Non-pigmented ciliary epithelial cell (primary cell): ENCODE measurements at places on chromosomes 3 and 15.

DNA sequence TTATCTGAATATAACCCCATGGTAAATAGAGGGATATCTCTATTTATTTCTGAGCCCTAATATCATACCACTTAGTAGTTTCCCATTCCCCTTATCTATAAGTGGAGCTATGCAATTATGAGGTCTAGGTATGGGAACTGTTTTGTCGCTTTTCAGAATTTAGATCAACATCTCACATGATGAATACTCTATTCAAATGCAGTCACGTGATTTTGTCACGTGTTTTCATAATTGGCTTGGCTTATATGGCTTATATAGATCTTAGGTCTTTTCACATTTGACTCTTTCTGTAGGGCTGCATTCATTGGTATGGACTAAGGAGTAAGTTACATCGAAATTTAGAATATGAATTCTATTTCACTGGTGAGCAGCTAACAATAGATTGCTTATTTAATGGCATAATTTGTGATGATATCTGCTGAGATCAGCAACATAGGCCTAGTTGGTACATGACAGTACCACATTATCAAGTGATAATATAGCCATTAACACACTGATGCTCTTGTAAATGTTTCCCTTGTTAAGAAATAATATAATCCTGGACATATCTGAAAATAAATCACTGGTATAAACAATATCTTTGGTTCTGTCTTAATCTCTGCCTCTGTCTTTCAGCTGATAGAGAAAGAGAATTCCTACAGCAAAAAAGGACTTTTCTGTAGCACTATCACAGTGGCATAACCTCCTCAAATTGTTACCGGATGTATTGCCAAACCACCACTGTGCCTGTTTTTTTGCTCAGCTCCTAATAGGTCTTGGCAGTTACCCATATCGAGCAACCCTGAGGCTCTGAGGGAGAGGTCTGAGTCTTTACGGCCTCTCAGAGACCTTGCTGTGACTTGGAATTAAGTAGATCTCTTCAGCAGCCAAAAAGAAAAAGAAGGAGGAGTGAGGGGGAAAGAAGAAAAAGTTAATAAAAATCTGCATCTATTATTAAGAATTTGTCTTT lies 357.1 kb downstream of the ZPLD1 start:
- DNase-seq: no peak

DNA sequence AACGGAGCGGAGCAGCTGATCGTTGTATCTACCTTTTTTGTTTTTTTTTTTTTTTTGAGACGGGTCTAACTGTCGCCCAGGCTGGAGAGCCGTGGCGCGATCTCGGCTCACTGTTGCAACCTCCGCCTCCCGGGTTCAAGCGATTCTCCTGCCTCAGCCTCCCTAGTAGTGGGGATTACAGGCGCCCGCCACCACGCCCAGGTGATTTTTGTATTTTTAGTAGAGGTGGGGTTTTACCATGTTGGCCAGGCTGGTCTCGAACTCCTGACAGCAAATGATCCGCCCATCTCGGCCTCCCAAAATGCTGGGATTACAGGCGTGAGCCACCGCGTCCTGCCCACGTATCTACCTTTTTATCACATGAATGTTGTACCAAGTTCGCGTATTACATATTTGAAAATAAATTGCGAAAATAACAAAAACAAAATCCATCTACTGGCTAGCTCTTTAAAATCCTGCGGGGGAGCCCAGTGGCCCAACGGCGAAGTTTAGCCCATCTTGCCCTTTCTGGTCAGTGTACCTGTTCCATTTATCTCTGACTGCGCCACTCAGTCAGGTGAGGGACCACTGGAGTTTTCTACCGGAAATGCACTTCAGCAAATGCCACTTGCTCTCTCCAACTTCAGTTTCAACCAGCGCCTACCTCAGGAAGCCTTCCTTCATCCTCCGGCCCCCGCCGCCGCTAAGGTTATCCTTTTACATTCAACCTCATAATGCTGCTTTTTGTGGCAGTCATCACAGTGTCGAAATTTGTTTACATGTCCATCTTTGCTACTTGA lies 1.2 kb upstream of the EIF3J start:
- DNase-seq: no peak

GRCh38 chr15:23566071-23566554 lies 639 bp downstream of the MKRN3 start:
- DNase-seq: no peak

GRCh38 chr15:73605759-73606436 lies 27.3 kb downstream of the NPTN start:
- no peak for DNase-seq

DNA sequence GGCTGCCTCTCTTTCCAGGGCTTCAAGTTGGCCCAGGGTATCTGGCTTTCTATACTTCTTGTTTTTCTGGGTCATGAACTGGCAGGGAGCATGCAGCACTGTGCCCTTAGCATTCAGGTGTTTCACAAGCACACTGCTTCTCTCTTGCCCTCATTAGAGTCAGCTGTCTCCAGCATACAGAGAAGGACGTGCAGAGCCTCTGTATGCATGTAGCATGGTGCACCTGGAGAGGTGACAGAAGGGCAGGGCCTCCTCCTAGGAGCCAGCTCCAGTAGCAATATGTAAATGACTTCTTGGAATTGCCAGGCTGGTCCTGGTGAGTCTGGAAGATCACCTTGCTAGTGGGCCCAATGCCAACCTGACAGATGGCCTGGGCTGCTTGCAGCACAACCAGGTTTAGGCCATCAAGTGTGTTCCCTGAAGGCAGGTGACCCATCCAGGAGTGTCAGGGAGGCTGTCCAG lies 44.8 kb upstream of the ATP2C1 start:
- DNase-seq: no peak
